ENCODE measurements at places on chromosomes 6 and 20.

DNA sequence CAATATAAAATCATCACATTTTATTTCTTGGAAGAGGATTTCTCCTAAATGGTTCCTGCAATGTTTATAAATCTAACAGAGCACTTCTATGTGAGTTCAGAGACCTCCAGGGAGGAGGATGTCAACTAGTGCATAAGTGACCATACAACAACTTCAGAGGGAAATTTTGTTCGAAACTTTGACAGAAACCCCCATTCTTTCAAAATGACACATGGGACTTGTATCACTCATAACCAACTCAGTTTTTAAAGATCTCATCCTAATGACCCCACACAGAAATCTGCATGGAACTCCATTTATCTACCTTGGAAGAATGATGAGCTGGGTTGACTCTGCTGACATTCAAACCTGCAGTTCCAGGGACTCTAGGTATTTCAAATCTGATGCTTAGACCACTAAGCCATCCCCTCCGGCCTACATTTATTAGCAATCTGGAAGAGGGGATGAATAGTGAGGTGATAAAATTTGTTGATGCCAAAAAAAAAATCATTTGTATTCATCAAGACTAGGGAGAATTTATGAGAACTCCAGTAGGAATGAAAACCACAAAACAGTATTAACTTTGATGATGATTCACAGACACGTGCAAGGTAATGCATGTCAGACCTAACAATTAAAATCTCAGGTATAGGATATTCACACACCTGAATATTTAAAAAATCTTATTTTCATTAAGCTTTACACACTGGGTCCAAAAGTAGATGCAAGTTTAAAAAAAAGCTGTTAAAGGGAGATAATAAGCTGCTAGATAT is 153.0 kb downstream of the REV3L start:
- DNase-seq = no peak

DNA sequence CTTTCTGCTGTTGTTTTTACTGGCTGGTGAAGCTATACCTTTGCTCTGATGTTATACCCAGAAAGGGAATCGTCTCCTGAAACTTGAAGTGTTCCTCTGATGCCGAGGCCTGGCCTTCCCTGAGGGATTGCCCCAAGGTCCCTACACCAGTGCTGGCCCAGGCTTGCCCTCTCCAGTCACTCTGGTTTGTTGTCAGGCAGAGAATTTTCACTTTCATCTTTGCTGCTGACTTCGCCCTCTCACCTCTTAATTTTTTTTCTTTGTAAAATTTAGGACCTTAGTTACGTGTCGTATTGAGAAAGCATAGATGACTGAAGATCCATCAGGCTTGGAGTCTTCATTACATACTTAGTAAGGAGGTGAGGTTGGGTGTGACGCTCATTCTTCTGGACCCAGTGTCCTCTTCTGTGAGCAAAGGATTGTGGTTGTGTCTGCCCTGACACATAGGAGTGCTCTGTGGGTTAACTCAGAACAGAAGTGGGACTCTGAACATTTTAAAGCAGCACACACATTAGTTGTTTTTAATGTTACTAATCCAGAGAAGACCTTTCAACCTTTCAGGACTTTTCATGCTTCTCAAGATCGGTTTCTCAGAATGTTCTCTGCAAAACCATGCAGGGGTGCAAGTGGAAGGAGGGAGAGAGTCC is 45.4 kb downstream of the TULP4 start:
- no peak for DNase-seq

DNA sequence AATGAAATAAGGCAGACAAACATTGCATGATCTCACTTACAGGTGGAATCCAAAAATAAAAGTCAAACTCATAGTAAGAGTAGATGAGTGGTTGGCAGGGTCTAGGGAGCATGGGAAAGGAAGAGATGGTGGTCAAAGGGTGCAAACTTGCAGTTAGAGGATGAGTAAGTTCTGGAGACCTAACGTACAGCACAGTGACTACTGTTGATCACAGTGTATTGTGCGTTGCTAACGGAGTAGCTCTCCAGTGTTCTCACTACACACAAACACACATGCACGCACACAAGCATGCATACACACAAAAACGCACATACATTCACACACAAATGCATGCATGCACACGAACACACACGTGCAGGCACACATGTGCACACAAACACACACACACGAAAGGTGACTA is 54.9 kb downstream of the LY86 start:
- no peak for DNase-seq

DNA sequence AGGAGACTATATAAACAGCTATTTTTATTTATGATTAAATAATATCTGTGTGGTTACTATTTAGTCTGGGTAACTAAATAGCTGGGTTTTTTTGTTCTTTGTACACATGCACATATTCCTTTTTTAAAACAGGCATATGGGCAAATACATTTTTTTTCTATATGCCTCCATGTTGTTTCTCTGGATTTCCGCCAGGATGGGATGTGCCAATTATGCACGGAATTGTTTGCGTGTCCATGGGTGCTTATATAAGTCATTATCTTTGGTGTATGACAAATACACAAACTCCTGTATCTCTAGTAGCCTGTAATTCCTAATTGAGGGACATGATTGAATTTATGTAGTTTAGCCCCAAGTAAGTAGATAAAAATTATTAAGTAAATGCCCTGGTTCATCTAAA is 226.9 kb downstream of the BCKDHB start:
- DNase-seq = no peak

DNA sequence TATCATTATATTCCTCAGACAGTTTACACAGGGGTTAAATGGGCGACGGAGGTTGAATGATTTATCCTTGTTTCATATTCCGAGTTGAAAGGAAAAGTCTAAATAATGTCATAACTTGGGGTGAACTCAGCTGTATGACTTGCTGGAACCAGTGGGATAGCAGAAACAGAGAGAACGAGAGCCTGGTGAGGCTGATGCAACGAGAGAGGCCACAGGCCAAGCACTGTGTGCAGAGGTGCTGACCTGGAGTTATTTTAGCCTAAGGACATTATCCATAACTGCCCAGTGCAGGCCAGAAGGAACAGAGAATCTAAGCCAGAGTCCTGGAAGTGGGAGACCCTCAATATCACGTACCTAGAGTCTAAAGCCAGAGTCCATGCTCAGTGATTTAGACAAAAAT is 394.9 kb downstream of the MAFB start:
- no peak for DNase-seq

GRCh38 chr6:168468045-168468444 is 27.1 kb downstream of the SMOC2 start:
- DNase-seq = no peak

GRCh38 chr6:145279993-145280392 is 455.3 kb downstream of the EPM2A start:
- DNase-seq = no peak

GRCh38 chr6:10580570-10580969 is 59.4 kb downstream of the GCNT2 start:
- DNase-seq = no peak

GRCh38 chr6:15389765-15390723 is 144.2 kb downstream of the JARID2 start:
- no peak for DNase-seq

DNA sequence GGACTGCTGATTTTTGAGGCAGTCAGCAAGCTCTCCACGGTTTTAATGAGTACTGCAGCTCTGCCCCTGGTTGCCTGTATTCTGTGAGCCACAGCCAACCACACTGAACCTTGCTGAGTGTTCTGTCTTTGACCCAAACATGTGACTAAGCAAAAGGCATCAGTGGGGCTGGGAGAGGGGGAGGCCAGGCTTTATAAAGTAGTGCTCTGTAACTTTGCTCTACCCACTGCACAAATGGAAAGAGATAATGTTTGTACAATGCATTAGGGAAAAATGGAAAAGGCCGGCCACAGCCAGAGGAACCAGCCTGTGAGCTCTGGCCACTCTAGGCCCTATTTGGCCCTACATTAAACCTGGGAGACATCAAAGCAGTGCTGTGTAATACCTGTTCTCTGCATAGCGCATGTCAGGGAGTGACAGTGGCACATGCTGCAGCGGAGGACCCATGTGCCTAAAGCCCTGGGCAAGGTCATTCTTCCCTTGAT is 22.0 kb downstream of the KLHL31 start:
- DNase-seq = no peak

DNA sequence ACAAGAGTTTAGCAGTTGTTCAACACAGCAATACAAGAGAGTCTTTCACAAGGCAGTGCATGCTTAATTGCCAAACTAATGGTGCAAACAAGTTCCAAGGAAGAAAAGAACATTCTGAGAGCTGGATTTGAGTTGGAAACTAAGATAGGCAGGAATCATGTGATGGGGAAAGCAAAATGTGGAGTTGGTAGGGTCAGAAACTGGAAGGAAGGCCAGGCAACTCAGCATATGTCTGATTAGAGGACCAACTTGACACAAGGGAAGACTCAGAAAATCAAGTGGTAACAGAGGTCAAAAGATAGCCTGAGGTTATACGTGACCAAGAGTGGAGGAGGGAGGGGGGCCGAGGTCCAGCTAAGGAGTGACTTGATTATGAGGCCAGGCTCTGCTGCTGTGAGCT is 117.3 kb downstream of the SMLR1 start:
- DNase-seq = no peak

DNA sequence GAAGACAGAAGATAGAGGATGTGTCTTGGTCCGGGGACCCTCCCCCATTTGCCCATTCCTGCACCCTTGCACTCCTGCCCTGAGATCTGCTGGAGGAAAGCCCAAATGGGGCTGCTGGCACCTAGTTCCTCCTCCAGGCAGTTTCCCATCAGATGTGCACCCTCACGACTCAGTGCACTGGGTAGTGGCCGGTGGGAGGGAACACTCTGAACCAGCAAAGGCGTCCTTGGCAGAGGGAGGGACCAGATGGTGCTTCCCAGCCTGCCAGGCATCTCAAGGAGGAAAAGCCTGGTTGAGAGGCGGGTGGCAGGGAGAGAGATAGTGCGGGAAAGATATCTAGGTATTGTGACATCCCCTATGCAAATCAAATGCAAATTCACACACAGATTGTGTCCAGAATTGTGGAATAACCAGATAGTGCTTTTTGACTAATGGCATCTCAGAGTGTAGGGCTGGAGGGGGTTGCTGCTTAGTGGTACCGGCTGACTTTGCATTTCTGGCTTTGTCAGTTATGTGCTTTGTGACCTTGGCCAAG is 19.5 kb downstream of the TMEM151B start:
- DNase-seq = no peak

DNA sequence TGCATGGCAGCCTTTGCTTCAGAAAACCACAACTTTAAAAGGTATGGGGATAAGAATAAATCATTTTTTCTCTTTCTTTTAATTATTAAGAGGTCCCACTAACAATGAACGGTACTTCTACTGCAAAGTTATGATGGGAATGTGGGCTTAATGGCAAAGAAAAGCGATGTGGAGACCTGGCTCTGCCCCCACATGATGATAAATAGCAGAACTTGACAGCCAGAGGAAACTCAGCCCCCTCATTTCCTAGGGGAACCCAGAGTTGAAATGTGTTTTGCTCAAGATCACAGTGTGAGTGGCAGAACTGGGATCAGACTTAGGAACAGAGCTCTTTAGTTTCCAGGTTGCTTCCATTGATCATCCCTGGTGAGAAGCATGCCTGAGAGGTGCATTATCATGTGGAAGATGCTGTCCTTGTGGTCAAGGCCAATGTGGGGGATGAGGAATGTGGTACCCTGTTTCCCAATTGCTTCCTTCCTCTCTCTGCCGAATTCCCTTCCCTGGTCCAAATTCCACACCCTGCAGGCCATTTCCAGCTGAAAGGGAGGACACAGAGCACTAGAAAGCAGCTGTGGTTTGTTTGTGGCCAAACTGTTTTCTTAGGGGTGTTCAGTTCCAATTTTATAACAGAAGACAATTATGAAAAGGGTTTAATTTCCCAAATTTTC is 66.0 kb downstream of the BACH2 start:
- no peak for DNase-seq

DNA sequence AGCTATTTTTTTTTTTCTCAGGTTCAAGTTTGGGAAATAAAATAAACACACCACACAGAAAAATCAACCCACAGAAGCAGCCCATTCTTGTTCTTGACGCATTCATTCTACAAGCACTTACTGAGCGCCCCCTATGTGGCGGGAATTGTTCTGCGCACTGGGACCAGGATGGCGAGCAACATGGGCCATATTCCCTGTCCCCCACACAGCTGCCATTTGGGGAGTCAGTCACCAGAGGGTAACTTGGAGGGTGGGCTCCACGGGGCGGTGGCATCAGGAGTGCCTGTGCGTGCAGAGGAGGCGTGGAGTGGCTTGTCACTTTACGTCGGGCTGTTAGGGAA is 185.0 kb upstream of the PDE10A start:
- DNase-seq = no peak

GRCh38 chr6:44062771-44063560 is 64.3 kb downstream of the MRPL14 start:
- DNase-seq = peak; percentile 28

DNA sequence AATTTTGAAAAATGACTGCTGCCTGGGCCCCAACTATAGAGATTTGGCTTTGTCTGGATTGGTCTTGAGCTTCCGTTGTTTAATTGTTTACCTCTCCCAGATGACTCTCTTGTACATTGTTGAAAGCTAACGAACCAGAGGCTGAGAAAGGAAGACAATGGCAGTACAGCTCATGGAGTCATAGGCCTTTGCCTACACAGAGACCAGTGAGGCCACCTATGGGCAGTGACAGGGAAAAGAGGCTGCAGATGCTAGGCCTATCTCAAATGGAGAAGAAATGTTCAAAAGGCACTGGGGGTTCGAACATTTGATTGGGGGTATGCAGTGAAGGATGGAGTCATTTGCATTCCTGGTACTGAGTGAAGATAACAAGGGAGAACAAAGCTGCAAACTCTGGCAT is 29.1 kb downstream of the OPN5 start:
- no peak for DNase-seq
